T-helper 22 cell (primary cell): ENCODE measurements at places on chromosomes 1 and 21.

DNA sequence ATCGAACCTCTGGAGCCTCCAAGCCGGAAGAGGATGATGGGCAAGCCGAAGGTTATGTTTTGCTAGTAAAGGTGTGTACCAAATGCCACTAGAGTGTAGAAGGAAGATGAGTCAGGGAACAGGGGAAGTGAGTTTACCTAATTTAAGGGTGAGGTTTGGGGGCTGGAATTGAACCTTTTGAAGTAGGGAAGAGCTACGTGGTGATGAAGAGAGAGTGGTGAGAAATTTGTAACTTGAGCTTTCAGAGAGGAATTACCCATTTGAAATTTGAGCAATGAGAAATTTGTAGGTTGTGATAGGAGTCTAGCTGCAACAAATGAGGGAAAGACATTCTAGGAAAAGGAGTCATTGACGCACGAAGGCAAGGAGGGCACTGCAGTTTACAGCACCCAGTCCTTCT is 70.0 kb upstream of the TENT5C start:
- DNase-seq: no peak

GRCh38 chr1:11383553-11384169 is 95.3 kb upstream of the DISP3 start:
- no peak for DNase-seq

- no peak for DNase-seq
These were observed 11.1 kb upstream of the KNCN start for GRCh38 chr1:46562498-46562897.

GRCh38 chr1:41347276-41347675 is 14.0 kb upstream of the FOXO6 start:
- DNase-seq: no peak

DNA sequence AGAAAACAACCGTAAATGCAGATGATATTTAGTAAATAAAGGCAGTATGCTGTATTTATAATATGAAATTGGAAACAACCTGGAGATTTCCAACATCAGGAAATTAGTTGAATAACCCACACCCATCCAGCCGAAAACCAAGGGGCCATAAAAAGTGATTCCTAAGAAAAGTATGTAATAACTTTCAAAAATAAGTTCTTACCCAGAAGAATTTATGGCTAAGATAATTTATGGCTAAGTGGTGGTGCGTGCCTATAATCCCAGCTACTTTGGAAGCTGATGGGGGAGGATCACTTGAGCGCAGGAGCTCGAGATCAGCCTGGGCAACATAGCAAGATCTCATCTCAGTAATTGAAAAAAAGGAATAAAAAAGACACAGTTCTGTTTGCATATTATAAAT is 43.2 kb downstream of the TMCO4 start:
- no peak for DNase-seq

GRCh38 chr1:55594701-55595100 is 379.5 kb upstream of the USP24 start:
- DNase-seq: no peak
